COLO829 (cell line): ENCODE measurements at places on chromosomes 1 and 21.

DNA sequence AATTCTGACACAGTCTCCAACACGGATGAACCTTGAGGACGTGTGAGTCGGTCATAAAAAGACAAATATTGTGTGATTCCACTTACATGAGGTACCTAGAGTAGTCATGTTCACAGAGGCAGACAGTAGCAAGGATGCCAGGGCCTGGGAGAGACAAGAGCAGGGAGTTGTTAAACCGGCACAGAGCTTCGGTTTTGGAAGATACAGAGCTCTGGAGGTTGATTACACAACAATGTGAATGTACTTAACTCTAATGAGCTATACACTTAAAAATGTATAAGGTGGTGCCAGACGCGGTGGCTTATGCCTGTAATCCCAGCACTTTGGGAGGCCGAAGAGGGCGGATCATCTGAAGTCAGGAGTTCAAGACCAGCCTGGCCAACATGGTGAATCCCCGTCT lies 37.8 kb upstream of the NEK2 start:
- no peak for DNase-seq

GRCh38 chr1:79895573-79895972 lies 889.0 kb upstream of the ADGRL4 start:
- DNase-seq: no peak

DNA sequence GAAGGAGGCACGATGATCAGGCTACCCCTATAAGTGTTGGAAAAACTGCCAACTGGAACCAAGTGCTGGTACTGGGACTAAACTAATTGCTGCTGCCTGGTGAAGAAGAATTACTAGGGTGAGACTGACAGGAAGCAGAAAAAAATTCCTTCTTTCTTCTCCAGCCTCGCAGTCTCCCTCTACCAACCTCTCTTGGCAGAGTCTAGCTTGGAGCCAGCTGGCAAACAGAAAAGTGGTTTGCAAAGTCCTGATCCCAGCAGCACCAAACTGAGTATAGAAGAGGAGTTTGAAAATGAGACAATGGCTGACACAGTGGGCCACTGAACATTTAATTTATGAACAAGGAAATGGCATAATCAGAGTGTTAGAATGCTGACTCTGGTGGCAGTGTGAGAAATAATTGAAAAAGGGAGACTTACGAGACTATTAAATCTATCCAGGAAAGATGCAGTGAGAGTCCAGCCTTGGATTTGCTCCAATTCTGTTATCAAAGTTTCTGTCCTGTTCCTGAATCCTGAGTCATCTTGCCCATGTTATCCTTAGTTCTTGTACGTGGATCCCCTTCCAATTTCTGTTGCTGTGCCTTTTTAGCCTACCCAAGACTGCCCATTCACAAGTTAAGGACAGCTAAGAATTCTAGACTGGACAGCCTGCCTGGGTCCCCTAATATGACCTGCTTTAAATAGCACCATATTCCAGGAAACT lies 23.7 kb upstream of the DISP1 start:
- no peak for DNase-seq

GRCh38 chr1:221900678-221901077 lies 158.8 kb upstream of the DUSP10 start:
- DNase-seq: no peak

GRCh38 chr1:201258763-201259230 lies 24.5 kb upstream of the PKP1 start:
- DNase-seq: no peak

- DNase-seq: no peak
Observed at GRCh38 chr1:207830788-207831187, 78.9 kb downstream of the CD46 start.

DNA sequence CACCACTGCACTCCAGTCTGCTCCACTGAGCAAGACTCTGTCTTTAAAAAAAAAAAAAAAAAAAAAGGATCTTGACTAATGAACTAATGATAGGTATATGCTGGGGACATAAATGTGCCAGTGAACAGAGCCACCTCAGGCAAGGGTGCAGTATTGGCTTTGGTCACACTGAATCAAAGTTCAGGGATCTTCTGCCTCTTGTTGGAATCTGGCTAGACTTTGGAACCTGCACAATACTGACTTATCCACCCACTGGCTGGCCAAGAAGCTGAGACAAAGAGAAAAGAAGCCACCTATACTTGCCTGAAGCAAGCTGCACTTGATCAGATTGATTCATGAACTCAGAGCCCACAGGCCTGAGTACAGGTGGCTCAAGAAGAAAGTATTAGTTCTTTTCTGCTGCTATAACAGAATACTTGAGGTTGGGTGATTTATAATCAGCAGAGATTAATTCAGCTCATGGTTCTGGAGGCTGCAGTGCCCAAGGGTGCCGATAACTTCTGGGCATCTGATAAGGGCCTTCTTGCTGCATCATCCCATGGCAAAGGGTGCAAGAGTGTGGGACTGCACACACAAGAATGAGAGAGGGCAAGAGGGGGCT lies 172.0 kb downstream of the FGGY start:
- DNase-seq: no peak

GRCh38 chr21:35672313-35672712 lies 388.0 kb downstream of the SETD4 start:
- DNase-seq: no peak

DNA sequence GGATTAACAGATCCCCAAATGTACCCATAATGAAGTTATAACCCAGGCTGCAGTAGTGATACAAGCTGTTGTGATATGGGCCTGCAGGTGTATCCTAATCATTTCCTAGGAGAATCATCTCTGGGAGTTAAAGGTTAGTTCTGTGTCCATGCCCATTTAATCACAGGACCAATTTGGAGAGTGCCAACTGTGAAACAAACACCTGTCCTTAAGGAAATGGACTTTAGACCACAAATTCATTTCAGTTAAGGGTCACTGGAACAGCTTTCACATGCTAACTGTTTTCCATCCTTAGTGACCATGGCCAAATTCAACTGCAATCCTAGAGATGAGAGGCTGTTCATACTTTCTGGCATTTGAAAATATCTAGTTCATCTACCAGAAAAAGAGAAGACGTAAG lies 160.9 kb downstream of the GPATCH2 start:
- no peak for DNase-seq

GRCh38 chr1:112141301-112141700 lies 151.8 kb upstream of the KCND3 start:
- DNase-seq: no peak

GRCh38 chr1:157856538-157856937 lies 14.9 kb upstream of the CD5L start:
- DNase-seq: no peak

DNA sequence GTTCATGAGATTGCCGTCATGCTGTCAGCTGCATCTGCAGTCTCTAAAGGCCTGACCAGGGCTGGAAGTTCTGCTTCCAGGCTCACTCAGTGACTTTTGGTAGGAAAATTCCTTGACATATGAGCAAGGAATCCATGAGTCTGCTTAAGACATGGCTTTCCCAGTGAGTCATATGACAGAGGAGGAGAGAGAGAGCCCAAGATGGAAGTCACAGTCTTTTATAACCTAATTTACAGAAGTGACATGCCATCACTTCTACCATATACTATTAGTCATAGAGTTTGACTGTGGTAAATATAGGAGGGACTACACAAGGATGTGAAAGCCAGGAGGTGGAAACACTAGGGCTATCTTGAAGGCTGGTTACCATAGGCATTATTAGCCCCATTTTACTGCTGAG lies 115.2 kb downstream of the ROR1 start:
- DNase-seq: no peak

GRCh38 chr1:76769911-76770310 lies 97.4 kb upstream of the ST6GALNAC5 start:
- DNase-seq: no peak

DNA sequence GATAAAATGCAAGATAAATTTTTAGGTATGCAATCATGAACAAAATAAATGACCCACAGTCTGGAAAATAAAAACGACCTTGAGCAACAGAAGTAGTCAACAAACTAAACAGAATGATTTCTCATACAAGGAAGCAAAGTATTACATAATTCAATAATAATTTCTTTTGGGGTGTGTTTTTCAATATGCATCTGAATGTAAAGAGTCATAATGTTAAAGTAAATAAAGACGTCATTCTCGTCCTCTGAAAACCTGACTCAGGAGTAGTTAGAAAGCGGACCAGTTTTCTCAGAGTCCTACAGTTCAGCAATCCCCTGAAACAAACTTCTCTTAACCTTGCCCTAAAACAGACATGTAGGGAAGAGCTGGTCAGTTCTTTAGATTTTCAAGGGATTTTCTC lies 18.6 kb downstream of the CDC42BPA start:
- DNase-seq: no peak

- no peak for DNase-seq
Observed at GRCh38 chr1:61078618-61079295, 3.6 kb upstream of the NFIA start.

DNA sequence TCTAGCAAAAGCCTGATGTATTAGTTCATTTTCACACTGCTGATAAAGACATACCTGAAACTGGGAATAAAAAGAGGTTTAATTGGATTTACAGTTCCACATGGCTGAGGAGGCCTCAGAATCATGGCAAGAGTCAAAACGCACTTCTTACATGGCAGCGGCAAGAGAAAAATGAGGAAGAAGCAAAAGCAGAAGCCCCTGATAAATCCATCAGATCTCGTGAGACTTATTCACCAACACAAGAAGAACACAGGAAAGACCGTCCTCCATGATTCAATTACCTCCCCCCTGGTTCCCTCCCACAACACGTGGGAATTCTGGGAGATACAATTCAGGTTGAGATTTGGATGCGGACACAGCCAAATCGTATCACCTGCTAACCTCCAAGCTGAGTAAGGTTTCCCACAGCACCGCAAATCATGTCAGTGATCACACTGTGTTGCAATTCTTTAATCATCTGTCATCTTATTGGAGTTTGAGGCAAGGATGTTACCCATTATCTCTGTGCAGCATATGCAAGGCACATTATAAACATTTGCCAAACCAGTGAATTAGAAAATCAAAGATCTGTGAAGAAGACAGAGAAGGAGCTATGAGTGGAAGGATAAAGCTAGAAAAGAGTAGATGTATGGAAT lies 128.5 kb downstream of the ZNF281 start:
- no peak for DNase-seq

DNA sequence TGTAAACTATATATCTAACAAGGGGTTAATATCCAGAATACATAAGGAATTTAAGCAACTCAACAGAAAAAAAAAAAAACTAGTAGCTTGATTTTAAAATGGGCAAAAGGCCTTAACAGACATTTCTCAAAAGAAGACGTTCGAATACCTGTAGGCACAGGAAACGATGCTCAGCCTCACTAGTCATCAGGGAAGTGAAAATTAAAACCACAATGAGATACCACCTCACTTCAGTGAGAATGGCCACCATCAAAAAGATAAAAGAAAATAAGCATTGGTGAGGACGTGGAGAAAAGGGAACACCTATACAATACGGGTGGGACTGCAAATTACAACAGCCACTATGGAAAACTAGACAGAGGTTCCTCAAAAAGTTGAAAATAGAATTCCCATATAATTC lies 37.3 kb downstream of the NPHP4 start:
- DNase-seq: no peak

GRCh38 chr1:24884751-24885150 lies 45.3 kb downstream of the RUNX3 start:
- no peak for DNase-seq

- DNase-seq: no peak
Observed at GRCh38 chr1:1554550-1554925, 14.1 kb upstream of the TMEM240 start.
